ENCODE measurements at places on chromosomes 2 and 18.

DNA sequence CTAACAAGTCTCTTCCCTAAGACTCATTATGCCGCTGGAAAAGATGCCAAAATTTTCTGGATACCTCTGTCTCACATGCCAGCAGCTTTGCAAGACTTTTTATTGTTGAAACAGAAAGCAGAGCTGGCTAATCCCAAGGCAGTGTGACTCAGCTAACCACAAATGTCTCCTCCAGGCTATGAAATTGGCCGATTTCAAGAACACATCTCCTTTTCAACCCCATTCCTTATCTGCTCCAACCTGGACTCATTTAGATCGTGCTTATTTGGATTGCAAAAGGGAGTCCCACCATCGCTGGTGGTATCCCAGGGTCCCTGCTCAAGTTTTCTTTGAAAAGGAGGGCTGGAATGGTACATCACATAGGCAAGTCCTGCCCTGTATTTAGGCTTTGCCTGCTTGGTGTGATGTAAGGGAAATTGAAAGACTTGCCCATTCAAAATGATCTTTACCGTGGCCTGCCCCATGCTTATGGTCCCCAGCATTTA, 26.3 kb downstream of the DHRS9 start:
- no peak for DNase-seq

GRCh38 chr2:151071906-151072305, 189.8 kb downstream of the RBM43 start:
- DNase-seq = no peak

DNA sequence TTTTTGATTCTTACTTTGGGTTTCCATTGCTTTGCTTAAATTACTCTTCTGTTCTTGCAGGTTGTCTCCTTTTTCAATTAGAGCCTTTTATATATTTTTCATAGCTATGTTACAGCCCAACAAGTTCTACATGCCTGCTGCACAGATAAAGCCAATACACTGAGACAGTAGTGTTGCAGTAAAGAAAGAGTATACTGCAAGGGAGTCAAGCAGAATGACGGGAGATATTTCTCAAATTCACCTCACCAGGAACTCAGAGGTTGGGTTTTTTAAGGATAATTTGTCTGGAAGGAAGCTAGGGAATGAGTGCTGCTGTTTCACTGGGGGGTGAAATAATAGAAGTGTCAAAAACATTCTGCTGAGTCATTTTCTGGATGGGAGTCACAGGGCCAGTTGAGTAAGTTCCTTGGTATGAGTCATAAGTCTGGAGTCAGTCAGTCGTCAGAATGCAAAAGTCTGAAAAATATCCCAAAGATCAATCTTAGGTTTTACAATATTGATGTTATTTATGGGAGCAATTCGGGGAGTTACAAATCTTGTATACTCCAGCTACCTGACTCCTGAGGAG, 193.0 kb upstream of the RGPD4 start:
- DNase-seq = no peak

DNA sequence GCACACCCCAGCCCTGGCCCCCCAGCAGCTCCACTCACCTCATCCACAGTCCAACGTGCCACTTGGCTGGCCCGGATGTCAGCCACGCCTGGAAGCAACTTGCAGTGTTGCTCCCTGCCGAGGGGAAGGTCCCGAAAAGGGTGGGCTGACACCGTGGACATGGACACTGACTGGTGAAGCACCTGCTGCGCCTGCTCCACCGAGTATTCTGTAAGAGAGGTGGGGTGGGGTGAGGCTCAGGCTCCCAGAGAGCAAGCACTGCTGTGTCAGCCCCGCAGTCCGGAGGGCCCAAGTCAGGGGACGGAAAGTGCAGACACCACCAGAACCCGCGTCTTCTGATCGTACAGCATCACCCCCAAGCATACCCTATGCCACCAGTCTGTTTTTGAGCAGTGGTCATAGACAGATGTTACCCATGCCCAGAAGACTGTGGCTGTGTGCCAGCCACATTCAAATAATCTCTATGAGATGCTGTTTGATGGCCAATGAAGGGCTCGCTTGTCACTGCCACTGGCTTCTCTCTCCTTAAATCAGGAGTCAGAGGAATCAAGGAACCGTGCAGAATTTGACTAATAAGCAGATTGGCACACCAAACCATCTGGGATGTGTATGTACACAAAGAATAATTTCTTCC, 74.2 kb upstream of the TMEM200C start:
- DNase-seq = no peak

GRCh38 chr2:182730486-182730885, 14.4 kb downstream of the DNAJC10 start:
- no peak for DNase-seq

DNA sequence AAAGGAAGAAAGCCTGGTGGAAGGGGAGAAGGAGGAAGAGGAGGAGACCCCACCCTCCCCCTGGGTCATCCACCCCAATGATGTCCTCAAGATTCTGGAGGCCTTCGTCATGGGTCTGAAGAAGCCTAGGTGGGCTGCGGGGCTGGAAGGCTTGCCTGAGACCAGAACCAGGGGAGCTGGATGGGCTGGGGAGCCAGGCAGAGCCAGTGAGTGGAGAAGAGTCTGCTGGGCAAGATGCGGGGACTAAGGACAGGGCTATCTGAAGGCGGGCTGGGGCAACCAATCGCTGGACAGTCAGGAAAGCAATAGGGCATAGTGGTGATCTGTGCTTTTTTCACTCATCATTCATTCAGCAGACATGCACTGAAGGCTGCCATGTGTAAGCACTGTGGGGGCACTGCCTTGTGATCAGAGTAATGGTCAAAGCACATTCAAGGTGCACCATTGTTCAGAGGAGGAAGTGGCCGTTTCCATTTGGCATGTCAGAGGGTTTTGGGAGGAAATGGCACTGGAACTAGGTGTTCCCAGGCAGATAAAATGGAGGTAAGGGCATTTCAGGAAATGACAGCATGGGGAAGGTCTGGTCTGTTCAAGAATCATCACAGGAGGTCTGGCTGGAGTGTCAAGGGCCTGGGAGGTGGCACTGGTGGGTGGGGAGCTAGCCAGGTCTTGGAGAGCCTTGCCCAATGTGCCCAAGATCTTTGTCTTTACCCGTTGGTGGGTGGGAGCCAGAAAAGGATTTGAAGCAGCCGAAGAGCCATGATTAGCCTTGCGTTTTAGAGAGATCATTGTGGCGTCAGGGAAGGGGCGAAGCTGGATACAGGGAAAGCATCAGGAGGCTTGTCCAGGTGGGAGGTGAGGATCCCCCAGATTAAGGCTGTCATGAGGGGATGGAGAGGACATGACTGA, 24.2 kb downstream of the OTOF start:
- no peak for DNase-seq

All from GM23338 (cell line).